ENCODE measurements at places on chromosomes 2 and 18. TPM values are rescaled to one million over a fixed set of nuclear protein-coding genes. Genes with fewer than 3 reads are reported as not detected.

DNA sequence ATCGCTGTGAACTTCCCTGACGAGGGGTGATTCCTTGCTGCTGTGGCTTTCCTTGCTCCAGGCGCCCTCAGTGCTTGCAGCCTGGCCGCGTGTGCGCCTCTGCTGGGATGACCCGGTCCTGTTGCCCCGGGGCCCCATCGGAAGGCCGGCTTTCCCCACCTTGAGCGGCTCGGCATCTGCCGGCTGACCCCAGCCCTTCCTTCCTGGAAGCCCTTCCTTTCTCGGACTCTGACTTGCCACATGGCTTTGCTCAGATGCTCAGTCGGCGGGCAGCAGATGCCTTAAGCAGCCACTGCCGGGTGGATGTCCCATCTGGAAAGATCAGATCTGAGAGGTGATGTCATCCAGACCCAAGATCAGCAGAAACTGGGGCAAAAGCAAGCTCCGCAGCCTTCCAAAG lies 100.5 kb upstream of the ODC1 start:
- DNase-seq, result no peak

- DNase-seq, result no peak
Measured at GRCh38 chr2:145404690-145405089, 884.8 kb upstream of the ZEB2 start.

DNA sequence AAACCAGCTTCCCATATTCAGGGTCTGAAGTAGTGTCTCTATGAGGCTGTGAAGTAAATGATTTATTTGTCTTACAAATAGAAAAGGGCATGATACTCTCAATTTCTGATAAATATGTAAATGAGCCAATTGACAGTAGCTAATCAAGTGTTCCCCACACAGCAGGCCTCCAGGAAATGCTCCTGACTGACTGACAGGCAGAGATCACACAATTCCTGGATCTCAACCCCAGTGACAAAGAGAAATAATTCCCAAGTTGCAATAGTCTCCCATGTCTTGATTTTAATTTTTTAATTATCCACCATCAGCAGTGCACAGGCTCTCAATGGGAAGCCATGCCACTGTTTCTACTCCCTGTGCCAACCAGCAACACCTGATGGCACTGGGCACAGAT lies 390.4 kb downstream of the SOX11 start:
- no peak for DNase-seq

GRCh38 chr18:62788876-62789275 lies 73.5 kb downstream of the PHLPP1 start:
- DNase-seq, result no peak

DNA sequence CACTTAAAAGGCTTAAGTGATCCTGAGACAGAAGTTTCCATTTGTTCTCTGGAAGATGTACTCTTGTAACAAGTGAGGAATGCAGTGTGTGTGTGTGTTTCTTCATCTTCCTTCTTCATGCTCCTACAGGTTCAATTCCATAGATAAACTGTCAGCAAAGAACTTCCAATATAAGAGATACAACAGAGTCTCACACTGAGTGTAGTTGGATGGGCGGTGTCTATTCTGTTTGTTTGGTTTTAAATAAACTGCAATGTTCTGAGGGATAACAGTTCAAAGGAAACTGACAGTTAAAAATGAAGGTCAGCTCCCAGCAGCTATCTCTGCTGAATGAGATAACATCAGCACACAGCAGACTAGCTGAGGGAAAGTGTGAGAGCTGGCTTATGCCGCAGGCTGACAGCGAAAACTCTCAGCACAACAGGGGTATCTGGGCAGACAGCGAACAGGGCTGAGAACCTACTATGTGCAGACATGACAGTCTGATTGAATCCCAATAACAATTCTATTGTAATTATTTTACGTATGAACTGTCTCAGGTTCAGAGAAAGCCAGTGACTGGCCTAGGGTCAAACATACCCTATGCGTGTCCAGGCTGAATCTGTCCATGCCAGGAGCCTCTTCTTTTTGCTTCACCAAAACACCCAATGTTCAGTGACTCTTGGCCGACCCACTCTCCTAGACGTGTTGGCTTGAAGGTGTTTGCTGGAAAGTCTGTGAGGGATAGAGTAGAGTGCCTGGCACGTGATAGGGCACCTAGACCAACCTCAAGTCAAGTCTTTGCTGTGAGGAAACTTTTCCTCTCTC lies 201.9 kb upstream of the TRIB2 start:
- no peak for DNase-seq

DNA sequence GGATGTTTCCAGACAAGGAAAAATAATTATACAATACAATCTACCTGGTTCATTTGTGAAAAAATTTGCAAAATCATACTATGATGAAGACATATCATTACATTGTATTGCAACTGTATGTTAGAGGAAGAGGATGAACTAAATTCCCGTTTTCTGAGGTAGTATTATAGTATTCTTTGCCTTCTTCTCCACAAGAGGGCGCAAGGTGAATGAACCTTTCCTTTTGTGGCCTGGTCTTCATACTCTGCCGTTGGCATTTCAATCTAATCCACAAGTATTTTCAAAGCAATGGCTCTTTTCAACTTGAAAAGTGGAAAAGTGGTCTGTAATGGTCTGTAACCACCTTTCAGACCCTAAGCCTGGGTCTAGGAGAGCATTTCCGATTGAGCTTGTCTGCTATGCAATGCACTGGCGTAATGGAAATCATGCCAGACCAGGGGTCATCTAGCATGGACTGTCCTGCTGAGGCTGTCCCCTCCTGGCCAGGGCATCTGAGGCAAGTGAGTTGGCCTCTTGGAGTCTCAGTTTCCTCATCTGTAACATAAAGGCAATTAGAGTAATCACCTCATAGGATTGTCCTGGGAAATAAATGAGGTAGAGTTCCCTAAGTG lies 30.8 kb upstream of the ZNF396 start:
- peak; percentile 50 for DNase-seq

DNA sequence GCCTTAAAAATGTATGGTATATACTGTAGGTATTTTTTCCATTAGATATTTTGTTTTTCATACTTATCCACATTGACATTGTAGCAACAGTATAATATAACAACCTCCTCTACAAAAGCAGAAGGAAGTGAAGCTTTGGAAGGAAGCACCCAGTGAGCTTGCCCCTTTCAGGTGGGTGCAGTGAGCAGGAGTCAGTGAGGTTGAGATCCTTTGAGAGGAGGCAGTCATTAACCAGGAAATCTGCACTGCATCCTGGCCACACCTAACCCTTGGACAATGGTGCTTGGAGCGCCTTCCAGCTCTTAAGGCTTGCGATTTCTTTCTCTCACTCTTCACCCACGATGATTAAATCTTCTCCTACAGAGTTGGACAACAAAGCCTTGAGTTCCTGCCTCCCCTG lies 13.9 kb downstream of the IL37 start:
- peak; percentile 35 for DNase-seq

- no peak for DNase-seq
Measured at GRCh38 chr2:55136138-55136541, 85.9 kb upstream of the RTN4 start.

GRCh38 chr2:11914455-11914854 lies 168.0 kb downstream of the LPIN1 start:
- peak; percentile 15 for DNase-seq

DNA sequence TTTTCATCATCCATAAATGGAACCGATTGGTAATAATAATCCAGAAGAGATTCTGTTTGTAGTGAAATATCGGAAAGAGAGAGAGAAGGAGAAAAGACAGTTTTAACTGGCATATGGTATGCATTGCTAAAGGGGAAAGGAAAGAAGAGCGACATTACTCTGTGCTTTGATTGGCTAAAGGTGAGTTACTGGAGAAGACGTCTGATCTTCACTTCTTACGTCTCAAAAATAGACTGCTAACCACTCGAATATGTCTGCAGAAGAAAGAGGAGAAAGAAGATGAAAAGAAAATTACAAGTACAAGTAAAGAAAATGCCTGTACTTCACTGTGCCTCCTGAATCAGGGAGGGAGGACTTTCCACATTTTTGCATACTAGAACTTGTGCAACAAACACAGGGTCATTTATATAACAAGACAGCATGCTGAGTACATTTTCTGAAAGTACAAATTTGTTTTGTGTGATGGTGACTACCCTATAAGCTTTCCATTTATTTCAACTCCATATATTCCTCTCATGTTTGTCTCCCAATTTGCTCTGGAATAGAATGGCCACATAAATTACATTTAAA lies 787.2 kb downstream of the RNF144A start:
- DNase-seq, result no peak

- DNase-seq, result no peak
Measured at GRCh38 chr2:159798376-159798725, 343 bp upstream of the CD302 start.

DNA sequence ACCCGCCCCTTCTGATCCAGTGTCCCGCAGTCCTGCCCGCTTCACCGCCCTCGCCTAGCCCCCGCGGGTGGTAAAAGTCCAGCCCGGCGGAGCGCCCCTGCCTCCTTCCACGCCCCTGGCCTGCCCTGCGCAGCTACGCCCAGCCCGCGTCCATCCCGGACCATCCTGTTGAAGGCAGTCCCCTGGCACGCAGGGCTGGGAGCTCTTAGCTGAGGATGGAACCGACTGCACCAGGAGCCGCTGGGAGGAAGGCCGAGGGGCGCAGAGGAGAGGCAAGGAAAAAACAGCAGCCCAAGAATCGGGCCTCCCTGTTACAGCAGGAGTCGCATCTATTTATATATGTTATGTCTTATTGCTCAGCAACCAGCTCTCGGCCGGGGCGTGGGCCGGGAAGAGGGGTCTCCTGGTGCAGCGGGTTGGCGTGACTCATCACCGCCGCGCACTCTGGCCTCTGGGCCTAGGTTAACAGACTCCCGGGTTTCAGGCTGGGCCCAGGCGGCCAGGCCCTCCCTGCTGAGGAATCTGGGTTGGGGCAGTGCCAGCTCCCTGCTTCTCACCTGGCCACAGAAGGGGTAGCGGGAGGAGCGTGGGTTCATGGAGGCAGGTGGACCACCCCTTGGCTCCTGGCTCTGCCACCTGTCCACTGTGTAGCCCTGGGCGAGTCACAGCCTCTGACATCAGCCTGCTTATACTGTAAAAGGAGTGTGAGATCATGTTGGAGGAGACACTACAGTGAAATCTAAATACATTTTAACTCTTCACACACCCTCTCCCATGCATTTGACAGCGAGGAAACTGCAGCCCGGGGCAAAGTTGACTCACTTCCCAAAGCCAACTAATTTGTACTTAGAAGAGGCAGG lies 13.4 kb upstream of the MAP3K2 start:
- DNase-seq, result no peak

DNA sequence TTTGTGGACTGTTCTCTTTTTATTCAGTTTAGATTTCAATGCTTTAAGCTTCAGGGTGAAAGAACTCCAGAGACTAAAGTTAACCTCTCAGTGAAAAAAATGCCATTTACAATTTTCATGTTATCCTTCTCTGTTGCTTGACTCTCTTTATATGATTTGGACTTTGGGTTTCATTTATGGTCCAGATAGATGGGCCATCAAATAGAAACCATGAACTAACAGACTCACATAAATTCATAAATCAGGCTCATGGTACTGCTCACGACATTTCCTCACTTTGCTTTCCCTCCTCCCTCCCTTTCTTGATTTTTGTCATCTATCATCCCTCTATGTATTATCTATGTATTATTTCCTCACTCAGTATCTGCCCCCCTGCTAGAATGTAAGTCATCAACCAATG lies 10.0 kb downstream of the FAM110C start:
- no peak for DNase-seq

DNA sequence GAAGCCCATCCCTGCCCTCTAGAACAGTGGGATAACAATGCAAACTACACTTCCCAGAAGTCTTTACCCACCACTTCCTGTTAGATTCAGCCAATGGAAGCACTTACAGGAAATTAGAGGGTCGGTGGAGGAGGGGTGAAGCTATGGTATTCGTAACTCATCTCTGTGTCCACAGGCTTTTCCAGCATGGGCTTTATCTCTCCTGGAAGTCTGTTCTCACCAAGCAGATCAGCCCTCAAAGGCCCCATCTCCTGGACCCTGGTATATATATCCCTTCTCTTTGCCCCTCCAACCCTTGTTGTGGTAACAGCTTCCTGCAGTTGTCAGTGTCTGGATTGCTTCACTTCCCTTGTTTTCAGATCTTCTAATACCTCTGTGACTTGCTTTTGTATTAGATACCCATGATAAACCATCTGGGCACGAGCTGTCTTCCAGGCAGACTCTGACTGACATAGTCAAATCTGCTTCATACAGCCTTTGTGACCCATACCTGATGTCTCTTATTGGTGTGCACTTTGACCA lies 475.0 kb upstream of the POU3F3 start:
- DNase-seq, result no peak

DNA sequence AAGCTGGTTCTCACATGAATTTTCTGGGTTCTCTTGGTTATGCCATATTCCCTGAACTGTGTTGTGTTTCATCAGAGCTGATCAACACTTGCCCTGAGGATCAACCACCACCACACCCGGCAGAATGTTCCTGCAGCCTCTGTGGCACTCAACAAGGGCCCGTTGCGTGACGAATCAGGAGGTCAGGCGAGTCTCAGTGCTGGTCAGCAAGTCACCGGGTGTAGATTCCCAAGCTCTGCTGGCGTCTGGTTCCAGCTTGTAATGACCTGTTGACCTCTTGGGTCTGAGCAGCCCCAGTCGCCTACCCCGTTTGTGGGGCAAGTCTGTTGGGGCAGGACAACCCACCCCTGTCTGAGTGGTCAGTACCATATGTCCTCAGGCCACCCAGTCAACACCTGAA lies 46.0 kb downstream of the ADCY3 start:
- DNase-seq, result peak; percentile 74

DNA sequence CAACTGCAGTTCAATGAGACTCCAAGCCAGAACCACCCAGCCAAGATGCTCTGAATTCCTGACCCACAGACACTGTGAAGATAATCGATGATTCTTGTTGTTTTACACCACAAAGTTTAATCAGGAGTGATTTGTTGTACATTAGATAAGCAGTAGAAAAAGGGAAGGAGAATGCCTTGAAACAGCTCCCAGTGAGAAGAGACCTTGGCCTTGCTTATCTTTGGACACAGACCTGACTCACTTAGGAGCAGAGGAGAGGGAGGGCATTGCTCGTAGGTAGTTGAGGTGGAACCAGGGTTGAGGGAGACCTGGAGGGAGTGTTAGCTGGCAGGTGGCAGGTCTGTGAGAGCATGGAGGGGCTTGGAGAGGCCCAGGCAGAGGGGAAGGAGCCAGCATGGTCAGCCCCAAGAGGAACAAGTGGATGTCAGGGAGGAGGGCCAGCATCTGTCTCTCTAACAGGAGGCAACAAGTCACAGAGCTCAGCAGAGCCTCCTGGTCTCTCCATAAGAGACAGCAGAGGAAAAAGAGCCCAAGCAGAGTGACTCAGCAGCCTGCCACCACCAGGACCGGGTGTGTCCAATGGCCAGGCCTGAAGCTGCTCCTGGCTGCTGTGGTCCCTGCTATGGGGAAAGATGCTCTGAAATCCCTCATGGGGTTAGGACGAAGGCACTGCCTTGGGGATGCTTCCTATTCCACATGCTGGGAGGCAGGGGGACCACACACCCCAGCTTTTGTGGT lies 161.6 kb upstream of the CAPN13 start:
- no peak for DNase-seq

The CROCC2 gene
- total RNA-seq, result 3.0 TPM

The PRKAG3 gene
- total RNA-seq, result not detected

The GYPC gene
- 84.8 TPM for total RNA-seq

The CHRND gene
- not detected for total RNA-seq

The ABCB11 gene
- total RNA-seq, result not detected

The SPRED2 gene
- 53.0 TPM for total RNA-seq

The MYO5B gene
- total RNA-seq, result 57.4 TPM

The TRAF3IP1 gene
- total RNA-seq, result 23.9 TPM

The LTBP1 gene
- total RNA-seq, result 25.2 TPM

Measured in upper lobe of left lung (tissue), 6 donors.